Hematopoietic multipotent progenitor cell (in vitro differentiated cells): ENCODE measurements at places on chromosomes 6 and 20. TPM values are rescaled to one million over a fixed set of nuclear protein-coding genes. Genes with fewer than 3 reads are reported as not detected.

DNA sequence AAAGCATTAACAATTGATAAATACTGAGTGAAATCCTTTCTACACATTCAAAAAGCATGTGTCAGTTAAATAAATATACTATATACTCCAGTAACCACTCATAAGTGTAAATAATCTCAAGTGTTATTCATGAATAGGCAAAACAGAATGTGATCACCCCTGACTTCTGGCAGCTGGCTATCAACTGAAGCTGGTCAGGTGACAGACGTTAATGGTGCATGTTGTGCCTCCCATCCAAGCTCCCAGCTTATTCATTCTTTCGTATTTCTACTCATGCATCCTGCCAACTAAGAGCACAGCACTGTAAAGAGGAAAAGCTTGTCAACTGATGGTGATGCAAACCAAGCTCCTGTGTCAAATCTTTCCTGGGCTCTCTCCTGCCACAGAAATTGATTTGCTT lies 7.7 kb downstream of the PSMB1 start:
- no peak for DNase-seq

DNA sequence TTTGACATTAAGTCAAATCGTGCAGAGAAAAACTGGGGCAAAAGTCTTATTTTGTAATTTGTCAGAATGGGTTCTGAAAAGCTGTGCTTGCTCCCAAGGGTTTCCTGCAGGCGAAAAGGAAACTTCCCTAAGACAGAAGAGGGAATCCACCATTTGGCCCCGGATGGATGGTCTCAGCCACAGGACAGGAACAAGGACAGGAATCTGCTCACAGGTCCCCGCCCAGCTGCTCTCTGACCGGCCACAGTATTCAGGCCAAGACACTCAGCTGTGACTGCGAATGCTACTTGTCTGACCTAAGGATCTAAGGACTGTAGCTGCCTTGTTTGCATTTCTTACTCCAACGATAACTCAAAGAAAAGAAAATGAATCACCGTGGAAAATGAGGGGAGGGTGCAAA lies 197.0 kb downstream of the BMP7 start:
- no peak for DNase-seq

DNA sequence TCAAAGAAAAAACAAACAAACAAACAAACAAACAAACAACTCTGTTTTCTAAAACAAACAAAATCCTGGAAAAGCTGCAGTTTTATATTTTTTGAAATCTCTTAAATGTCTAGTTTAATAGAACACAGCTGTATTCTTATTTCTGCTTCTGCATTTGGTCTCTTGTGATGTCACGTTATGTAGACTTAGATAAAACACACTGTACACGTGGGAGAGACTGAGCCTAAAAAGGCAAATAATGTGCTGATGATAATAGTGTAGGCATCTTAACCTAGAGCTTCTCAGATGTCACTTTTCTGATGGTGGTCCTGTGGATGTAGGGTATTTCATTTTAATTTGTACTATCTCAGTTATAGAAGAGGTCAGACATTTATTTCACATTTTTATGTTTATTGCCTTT lies 261.7 kb downstream of the UTRN start:
- DNase-seq, result no peak

GRCh38 chr20:420166-420620 lies 12.1 kb downstream of the RBCK1 start:
- DNase-seq, result no peak

DNA sequence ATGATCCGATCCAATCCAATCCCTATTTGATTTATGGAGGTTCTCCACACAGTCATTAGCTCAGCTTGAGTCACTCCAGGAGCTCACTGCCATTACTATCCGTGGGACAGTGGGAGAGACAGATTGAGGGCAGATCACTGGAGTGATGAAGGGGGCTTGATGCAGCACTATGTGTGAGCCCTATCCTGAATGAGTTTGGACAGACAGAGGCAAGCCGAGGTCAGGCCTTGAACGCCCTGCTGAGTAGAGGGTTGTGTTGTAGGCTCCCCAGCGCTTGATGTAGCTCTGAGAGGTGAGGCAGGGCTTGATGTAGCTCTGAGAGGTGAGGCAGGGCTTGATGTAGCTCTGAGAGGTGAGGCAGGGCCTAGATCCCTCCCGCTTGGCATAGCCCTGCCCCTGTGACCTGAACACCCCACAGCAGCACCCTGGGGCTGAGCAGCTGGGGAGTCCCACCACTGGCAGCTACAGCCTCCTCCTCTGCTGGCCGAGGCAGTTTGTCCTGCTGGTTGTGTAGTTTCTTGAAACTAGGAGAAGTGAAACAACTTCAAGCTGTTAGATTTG lies 58.7 kb downstream of the ZFAND3 start:
- DNase-seq, result no peak

GRCh38 chr20:33407251-33407650 lies 5.9 kb upstream of the CDK5RAP1 start:
- no peak for DNase-seq

DNA sequence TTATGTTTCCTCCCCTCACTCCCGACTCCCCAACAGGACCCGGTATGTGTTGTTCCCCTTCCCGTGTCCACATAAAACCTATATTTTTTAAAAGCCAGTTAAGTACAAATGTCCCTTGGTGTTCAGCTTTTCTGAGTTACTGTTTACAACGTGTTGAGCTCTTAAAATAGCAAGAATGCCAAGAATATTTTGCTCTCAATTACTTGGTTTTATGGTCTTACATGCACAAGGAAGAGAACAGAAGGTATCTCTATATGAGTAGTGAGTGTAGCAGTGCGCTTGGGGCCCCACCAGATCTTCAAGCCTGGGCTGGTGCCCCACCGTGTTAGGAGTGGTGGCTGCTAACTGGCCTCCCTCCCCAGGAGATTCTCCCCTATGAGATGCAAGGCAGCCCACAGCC lies 75.3 kb downstream of the RIN2 start:
- DNase-seq, result no peak

GRCh38 chr20:20276811-20277530 lies 90.9 kb upstream of the INSM1 start:
- no peak for DNase-seq

MMP24 gene
- total RNA-seq, result under 0.01 TPM

LHFPL5 gene
- total RNA-seq, result not detected

SLC12A5 gene
- total RNA-seq, result 1.9 TPM

SMLR1 gene
- not detected for total RNA-seq

PROKR2 gene
- total RNA-seq, result not detected

ULBP2 gene
- 0.27 TPM for total RNA-seq

ACTL10 gene
- total RNA-seq, result 6.2 TPM
